ENCODE measurements at places on chromosomes 7 and 10.

DNA sequence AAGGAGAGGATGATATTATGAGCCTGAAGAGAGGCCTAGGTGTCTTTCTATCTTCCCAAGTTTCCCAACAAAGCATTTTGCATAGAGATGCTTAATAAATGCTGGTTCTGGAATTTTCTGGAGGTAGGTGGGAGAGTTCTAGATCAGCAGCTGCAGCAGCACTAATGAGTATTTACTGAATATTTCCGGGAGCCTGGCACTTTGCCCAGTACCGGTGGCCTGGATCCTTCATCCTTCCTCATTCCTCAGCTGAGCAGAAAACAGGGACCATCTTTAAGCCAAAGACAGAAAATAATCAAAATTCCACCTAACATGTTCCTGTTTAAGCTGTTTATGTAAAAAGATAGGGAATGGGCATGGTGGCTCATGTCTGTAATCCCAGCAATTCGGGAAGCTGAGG lies 813.2 kb upstream of the AUTS2 start:
- DNase-seq: no peak

- DNase-seq: no peak
Observed at GRCh38 chr10:90583416-90583815, 274.4 kb downstream of the HTR7 start.

DNA sequence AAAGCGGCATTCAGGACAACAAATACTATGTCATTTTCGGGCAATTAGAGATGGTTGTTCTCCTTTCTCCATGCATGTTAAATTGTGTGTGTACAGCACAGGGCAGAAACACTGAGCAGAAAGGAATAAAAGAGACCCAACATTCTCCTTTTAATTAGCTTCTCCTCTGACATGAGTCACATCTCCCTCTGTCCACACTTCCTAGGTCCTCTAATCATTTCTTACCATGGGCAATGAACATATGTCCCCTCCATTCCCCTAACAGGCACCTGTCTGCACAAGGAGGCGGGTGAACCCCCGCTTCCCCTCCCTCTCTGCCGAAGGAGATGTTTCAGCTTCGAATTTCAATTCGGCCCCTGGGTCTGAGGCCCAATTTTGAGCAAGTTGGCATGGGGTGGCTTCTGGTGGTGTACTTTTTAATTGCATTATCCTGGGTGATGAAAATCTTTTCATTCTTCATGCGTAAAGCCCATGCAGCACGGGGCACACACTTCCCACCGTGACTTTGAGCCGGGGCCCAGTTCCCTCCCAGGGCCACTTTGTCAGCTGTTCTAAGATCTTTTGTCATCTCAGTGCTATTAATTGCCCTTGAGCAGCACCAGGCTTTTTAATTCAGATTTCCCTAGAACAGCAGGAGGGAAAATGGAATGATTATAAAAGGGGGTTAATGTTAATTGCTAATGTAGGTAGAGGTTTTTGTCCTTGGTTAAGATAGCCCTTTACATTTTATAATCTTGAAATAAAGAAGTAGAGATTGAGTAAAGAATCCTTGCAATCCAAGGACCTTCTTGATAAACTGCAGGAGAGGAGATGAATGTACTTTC lies 219.5 kb upstream of the NRP1 start:
- DNase-seq: no peak

DNA sequence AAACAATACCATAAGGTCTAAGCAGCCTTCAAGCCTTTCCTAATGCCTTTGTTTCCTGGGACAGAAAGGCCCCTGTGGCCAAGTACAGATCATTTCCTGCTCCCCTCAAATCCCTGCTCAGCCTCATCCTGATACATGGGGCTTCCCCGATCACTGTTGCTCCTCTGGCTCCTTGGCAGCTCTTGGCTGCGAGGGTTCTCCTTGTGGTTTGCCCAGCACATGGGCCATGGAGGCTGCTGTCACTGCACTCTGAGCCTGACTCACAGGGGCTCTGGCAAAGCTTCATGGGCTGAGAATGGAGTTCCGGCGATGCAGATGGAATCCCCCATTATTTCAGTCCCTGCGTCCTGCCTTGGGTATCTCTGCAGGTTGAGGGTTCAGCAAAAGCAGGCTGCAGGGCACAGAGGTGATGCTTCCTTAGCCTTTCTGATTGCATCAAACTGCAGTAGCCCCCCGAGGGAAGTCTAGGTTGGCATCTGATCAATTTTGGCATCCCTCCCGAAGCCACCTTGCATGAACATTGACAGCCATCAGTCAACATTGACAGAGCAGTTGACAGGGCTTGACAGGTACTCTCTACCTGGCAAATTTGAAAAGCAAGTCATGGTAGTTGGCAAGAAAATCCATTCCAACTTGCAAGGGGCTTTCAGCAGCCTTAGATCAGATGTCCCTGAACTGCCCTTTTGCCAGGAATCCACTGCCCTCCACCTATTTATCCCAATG lies 168.6 kb downstream of the GFRA1 start:
- no peak for DNase-seq

- no peak for DNase-seq
Observed at GRCh38 chr10:33227489-33227888, 107.0 kb downstream of the NRP1 start.

- no peak for DNase-seq
Observed at GRCh38 chr7:157270060-157270444, 66.8 kb upstream of the DNAJB6 start.

Measured in stimulated activated CD8-positive, alpha-beta memory T cell treated with anti-CD3 and anti-CD28 coated beads, Interleukin-4, amount 100 ng/mL, for 4 hours (primary cell).